Gastroesophageal sphincter (tissue), 4 donors: ENCODE measurements at places on chromosomes 5 and 9. TPM values are rescaled to one million over a fixed set of nuclear protein-coding genes. Genes with fewer than 3 reads are reported as not detected.

Gene RGS7BP
- total RNA-seq = 1.5 TPM

Gene OR2S2
- not detected for total RNA-seq

Gene SHROOM1
- 6.7 TPM for total RNA-seq

Gene LCN2
- 222 TPM for total RNA-seq

Gene LRRTM2
- 0.87 TPM for total RNA-seq

Gene STPG3
- total RNA-seq = not detected

Gene SPINK14
- not detected for total RNA-seq

Gene SPATA31A7
- total RNA-seq = not detected

Gene MRPS27
- total RNA-seq = 48.6 TPM

Gene GTF2H2
- 14.9 TPM for total RNA-seq

Gene MRRF
- total RNA-seq = 29.1 TPM

Gene ADAMTS12
- 2.6 TPM for total RNA-seq

Gene SUSD3
- total RNA-seq = not detected

Gene MARVELD2
- 6.3 TPM for total RNA-seq

Gene PCDHB3
- 2.3 TPM for total RNA-seq

Gene FIBCD1
- 1.4 TPM for total RNA-seq

Gene GPRIN1
- 0.54 TPM for total RNA-seq

Gene UNC5A
- not detected for total RNA-seq

Gene ISL1
- total RNA-seq = 17.6 TPM
